ENCODE measurements at places on chromosomes 1 and 21. TPM values are rescaled to one million over a fixed set of nuclear protein-coding genes. Genes with fewer than 3 reads are reported as not detected.

The NR1I3 gene
- not detected for total RNA-seq

The MEX3A gene
- total RNA-seq = 19.9 TPM

The DMRTA2 gene
- total RNA-seq = not detected

The PPP1R15B gene
- total RNA-seq = 35.3 TPM

The CADM3 gene
- total RNA-seq = 1.3 TPM

The ANGPTL3 gene
- not detected for total RNA-seq

The SELP gene
- total RNA-seq = 14.8 TPM

The SDHC gene
- 65.9 TPM for total RNA-seq

The AKT3 gene
- total RNA-seq = 53.0 TPM

The NEK2 gene
- 7.2 TPM for total RNA-seq

The COL6A1 gene
- 27.1 TPM for total RNA-seq

The ANP32E gene
- 18.6 TPM for total RNA-seq

The A3GALT2 gene
- not detected for total RNA-seq

The DIPK1A gene
- 0.67 TPM for total RNA-seq

The RNPEP gene
- total RNA-seq = 63.6 TPM

The CRNN gene
- total RNA-seq = not detected

The LRRC53 gene
- not detected for total RNA-seq

The FCER1A gene
- total RNA-seq = not detected

The PPFIA4 gene
- total RNA-seq = under 0.01 TPM

The C1orf53 gene
- 1.3 TPM for total RNA-seq

The HSD3B1 gene
- not detected for total RNA-seq

The CFHR4 gene
- total RNA-seq = not detected

The CRYBG2 gene
- total RNA-seq = not detected

The STIL gene
- total RNA-seq = 22.9 TPM

The NAXE gene
- total RNA-seq = 73.1 TPM

The CD5L gene
- not detected for total RNA-seq

The PRAMEF26 gene
- total RNA-seq = not detected

The C1QC gene
- total RNA-seq = not detected

The PGBD2 gene
- total RNA-seq = 4.6 TPM

The IGSF5 gene
- not detected for total RNA-seq

The ARHGEF16 gene
- total RNA-seq = 1.1 TPM

The HES5 gene
- not detected for total RNA-seq

The CSF3R gene
- not detected for total RNA-seq

Data from vein endothelial cell (primary cell).